Ovary (tissue), 10 donors: ENCODE measurements at places on chromosomes 7 and 10. TPM values are rescaled to one million over a fixed set of nuclear protein-coding genes. Genes with fewer than 3 reads are reported as not detected.

The HOXA4 gene
- total RNA-seq, result 2.3 TPM

DNA sequence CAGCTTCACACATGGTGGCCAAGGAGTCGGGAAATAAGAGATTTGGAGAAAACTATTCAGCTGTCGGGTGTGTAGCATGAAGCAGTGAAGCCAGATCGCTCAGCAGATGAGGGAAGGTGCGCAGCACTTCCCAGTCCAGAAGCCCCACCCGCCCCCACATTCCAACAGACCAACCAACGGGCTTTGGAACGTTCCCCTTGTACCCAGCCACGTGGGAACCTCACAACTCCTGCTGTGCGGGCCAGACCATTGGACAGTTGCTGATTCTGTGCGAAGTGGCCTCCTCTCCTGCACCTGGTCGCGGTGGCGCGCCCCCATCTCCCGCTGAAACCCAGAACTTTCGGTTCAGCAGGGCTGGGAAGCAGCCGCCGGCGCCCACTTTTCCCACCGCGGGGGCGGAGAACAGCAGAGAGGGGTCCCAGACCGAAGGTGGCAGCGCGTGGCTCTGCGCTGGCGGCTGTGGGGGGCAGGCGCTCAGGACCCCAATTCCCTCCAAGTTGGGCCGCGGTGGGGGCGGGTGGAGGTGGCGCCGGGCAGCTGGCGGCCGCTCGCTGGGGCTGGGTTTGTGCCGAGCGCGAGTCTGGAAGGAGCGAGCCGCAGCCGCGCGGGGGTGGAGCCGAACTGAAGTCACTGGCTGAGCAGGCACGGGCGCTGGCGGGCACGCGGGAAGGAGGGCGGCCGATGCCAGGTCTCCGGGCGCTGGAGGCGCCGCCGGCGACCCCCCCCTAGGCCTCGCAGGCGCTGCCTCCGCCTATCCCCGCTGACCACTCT, 1301.5 kb upstream of the SORCS1 start:
- peak; percentile 18 for DNase-seq

- DNase-seq, result peak; percentile 49
These were observed 52.8 kb downstream of the ARHGAP22 start for GRCh38 chr10:48551861-48552591.

The HGF gene
- total RNA-seq, result 3.2 TPM

The RNF32 gene
- total RNA-seq, result 1.7 TPM

The PLEKHS1 gene
- total RNA-seq, result 5.7 TPM

DNA sequence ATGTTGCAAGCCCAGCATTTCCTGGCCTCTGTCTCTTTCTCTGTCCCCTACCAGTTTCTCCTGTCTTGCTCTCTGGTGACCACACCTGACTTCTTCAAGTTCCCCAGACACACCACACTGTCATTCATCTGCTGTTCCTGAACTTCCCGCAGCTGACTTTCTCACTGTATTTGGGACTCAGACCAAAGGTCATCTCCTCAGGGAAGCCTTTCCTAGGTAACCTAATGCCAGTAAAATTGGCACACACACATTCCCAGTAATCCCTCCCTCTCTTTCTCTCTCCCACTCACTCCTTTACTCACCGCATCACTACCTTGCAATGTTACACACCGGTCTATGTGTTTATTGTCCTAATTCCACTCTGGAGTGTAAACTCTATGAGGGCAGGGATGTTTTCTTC, 81.7 kb downstream of the ELMO1 start:
- no peak for DNase-seq

DNA sequence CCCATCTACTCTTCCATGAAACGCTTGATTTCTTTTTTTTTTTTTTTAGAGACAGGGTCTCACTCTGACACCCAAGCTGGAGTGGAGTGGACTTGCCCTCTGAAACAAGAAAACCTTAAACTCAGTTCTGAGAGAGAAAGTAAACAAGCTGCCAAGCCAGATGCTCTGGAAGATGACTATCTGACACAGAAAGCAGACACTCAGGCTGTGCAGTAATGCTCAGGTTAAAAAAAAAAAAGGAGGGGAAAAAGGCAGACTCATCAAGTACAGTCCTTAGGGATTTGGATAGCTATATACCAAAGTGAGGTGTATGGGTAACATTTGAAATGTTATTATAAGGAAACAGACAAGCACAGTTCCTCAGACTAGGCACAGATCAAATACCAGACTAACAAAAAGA, 80.5 kb downstream of the IDE start:
- no peak for DNase-seq

DNA sequence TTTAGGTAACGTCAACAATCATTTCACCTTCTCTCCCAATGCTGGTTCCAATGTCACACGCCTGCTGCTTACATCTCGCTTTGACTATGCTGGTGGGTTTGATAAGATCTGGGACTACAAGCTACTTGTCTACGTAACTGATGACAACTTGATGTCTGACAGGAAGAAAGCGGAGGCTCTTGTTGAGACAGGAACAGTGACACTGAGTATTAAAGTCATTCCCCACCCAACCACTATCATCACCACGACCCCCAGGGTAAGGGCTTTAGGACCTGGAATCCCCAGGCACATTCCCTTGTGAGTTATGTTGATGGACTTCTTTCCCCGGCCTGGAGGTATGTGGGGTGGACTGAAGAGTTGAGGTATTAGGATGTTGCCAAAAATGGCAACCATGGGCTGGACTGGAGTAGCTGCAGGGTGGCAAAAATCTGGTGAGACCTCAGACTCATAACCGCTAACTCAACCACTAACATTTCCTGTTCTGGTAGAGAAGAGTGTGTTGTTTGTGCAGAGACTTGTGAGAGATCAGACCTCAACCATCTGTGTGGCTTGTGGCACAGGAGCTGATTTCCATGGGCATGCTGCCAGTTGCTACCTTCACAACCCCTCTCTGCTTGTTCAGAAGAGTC, 59.2 kb downstream of the CDHR3 start:
- DNase-seq, result no peak

DNA sequence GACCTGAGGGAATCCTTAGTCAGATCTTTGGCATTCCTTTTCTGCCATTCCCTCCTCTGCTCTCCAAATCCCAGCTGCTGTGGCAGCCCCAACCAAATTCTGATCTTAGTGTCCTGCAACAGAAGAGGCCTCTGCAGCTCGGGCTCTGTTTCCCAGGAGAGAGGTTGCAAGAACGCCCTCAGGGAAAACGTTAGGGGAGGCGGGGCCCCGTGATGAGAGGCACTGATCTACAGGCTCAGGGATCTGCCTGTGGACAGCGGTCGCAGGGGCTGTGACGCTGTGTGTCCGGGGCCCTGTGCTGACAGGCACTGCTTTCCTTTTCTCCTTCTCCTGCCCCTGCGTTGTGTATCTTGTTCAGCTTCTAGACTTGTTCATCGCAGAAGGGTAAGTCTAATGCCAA, 57.3 kb upstream of the DPYSL4 start:
- peak; percentile 0 for DNase-seq

The SLC16A12 gene
- 0.23 TPM for total RNA-seq

DNA sequence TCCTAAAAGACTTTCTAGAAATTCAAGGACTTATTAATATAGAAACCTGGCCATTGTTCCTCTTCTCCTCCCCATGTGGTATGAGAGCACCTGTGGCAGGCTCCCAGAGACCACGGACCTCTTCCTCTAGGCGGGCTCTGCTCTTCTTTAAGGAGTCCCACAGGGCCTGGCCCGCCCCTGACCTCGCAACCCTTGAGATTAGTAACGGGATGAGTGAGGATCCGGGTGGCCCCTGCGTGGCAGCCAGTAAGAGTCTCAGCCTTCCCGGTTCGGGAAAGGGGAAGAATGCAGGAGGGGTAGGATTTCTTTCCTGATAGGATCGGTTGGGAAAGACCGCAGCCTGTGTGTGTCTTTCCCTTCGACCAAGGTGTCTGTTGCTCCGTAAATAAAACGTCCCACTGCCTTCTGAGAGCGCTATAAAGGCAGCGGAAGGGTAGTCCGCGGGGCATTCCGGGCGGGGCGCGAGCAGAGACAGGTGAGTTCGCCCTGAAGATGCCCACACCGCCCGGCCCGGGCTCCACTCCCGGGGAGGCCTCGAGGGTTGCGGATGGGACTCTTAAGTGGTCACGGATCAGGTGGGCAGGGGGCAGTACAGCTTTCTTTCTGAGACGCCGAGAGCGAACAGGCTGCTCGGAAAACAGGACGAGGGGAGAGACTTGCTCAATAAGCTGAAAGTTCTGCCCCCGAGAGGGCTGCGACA, at the start of gene SLC26A4:
TSS of gene SLC26A4 (plus strand) at position 448 of the 700 bp plus-strand sequence. CDS start 814 bp downstream, outside the sequence.
- DNase-seq, result no peak

The C10orf62 gene
- not detected for total RNA-seq

- DNase-seq, result peak; percentile 58
These were observed 679.3 kb upstream of the IGFBP3 start for GRCh38 chr7:46600340-46600739.

GRCh38 chr7:11203683-11204082, 230.0 kb downstream of the PHF14 start:
- no peak for DNase-seq

DNA sequence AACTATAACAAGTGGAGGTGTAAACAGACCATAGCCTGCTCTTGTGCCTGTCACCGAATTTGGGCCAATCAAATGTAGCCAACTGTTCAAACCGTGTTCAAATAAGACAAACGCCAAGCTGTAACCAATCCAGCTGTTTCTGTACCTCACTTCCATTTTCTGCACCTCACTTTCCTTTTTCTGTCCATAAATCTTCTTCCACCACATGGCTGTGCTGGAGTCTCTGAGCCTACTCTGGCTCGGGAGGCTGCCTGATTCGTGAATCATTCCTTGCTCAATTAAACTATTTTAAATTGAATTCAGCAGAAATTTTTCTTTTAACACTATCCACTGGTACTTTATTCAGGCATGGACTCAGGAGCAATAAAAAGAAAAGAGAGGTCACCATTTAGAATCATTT, 29.9 kb upstream of the COL1A2 start:
- no peak for DNase-seq

The TFEC gene
- 1.8 TPM for total RNA-seq

DNA sequence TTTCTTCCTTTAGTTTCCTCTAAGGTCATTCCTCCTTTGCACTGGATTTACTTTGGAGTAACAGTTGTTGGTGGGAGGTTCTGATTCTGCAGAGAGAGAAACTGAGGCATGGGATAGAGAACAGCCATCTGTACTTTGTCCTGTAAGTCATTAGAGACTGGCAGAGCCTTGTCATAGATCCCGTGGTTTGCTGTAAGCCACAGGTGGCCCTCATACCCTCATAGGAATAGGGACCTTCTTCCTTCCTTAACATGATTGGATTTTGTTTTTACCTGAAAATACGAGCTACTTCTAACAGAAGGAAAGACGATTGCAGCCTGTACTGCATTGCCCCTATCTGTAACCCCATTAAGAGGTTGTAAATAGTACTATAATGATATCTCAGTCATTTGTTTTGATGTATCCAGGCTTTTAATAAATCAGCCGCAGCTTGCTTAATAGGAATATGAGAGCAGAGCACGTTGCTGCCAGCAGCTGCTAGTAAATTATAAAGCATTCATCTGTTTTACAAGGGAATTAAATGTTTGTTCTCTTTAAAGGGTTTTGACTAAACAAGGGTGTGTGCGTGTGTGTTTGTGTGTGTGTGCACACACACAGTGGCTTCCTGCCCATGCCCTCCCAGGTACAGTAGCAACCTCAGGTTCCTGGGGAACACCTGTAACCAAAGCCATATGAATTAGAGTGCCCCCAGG, 249.8 kb downstream of the AUTS2 start:
- no peak for DNase-seq

The ELFN1 gene
- 0.32 TPM for total RNA-seq

The ABCB1 gene
- 3.9 TPM for total RNA-seq

The HKDC1 gene
- not detected for total RNA-seq

GRCh38 chr10:131166486-131166885, 145.0 kb downstream of the TCERG1L start:
- DNase-seq, result no peak

DNA sequence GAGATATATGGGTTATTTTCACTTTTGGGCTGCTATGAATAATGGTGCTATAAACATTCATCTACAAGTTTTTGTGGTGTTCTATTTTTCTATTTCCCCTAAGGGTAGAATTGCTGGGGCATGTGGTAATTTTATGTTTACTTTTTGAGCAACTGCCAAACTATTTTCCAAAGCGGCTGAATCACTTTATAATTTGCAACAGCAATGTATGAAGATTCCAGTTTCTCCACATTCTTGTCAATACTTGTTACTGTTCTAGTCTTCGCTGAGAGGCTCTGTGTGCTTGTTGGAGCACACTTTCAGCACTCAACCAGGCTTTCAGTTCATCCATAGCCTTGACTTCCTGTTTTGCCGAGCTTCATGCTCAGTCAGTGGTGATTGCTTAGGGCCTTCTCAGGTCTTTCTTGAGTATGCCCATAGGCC, 39.0 kb downstream of the ADK start:
- no peak for DNase-seq

The SLC29A4 gene
- 2.5 TPM for total RNA-seq

DNA sequence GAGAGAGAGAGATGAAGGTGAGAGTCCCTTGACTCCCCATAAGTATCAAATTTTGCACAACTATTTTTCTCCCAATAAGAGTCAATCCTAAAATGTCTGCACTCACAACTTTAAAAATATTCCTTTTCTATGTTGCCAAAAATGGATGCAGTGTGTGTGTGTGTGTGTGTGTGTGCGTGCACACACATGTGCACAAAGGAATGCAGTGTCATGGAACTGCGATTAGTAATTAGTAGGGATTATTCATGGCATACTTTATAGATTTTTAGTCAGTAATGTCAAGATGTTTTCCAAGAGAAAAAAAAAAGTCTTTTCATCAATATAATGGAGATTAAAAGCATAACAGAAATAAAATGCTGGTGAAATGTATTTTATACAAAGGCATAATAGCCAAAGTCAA, 179.1 kb upstream of the LRRTM3 start:
- DNase-seq, result no peak

- no peak for DNase-seq
These were observed 91.6 kb upstream of the KMT2E start for GRCh38 chr7:104922182-104923009.

- DNase-seq, result no peak
These were observed 457.6 kb upstream of the COBL start for GRCh38 chr7:51774178-51774577.

- no peak for DNase-seq
These were observed 73.9 kb downstream of the NRP1 start for GRCh38 chr10:33260403-33261149.

DNA sequence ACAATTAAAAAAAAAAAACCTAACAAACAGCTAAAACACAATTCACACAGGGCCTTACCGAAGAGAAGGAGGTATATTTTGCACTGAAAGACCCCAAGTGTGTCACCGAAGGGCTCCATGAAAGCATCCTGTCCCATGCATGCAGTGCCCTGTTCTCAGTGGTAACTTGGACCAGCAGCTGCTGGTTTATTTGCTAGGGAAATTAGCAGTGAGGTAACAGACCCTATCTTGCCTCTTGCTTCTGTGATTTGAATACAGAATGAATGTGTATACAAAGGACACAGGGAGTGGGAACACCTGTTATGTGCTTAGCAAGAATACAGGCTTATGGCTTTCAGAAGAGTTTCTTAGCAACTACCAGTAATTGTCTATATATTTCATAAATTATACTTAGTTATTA, at the start of gene HEPACAM2:
TSS of gene HEPACAM2 (minus strand) at position 160 of the 400 bp plus-strand sequence.
- DNase-seq, result no peak

GRCh38 chr7:34596887-34597286, 61.1 kb upstream of the NPSR1 start:
- no peak for DNase-seq

DNA sequence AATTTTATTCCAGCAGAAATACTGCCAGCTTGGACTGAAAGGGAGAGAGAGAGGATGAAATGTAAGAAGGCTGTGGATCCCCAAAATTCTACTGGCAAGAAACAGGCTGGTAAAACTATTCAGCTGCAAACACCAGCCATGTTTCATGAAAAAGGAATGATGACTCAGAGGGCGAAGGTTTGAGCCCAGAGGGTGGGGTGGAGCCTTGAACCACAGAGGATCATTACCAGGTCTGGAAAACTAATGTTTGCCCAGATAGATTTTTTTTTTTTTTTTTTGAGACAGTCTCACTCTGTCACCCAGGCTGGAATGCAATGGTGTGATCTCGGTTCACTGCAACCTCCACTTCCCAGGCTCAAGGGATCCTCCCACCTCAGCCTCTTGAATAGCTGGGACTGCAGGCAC, 41.7 kb upstream of the NRF1 start:
- DNase-seq, result no peak
